Frontal cortex (tissue), 4 donors: ENCODE measurements at places on chromosomes 5 and 9.
A peak's percentile ranks its signal among the peaks of the same experiment; 100 is the strongest.

DNA sequence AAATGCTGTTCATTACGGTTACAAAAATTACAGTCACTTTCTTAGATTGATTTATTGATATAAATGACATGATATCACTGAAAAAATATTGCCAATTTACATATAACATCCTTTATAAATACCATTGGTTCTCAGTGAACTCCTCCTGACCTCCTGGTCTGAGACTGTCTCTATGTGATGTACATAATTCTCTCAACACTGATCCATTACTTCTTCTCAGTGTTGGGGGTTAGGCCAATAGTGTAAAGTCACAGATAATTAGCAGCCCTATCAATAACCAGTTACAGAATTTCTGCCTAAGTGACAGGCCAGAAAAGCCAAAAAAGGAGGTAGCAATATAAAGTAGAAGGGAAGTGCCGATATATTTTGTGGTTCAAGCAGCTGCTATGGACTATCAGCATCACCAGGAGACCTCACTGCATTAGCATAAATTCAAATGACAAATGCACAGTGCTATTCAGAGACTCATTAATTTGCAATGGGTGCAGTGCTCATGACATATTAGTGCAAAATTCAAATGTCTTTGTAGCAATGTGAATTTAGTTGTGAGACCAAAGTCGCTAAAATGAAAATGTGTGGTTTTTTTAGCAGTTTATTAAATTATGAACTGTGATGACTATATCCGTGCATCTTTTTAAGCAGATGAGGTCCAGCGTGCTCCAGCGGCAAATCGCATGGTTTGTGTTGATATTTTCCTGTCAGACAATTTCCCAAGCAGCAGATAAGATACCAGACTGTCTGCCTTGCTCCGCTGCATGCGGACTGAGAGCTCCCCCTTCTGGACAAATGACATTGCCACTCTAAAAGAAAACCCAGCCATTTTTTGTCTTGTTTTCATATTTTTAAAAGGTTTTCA lies 144.6 kb downstream of the CETN3 start:
- DNase-seq: peak; percentile 9

DNA sequence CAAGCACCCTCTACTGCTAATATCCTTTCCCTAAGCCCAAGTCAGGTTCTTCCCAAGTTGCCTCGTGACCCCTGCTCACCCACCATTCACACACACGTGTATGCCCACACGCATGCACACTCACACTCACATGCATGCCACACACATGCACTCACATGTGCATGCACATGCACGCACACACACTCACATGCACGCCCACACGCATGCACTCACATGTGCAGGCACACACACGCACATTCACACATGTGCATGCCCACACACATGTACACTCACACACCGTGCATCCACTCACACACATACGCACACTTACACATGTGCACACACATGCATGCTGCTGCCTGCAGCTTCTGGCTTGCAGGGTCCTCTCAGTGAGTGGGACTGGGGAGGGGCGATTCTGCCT lies 62.9 kb upstream of the STXBP1 start:
- no peak for DNase-seq

GRCh38 chr5:3155046-3155445 lies 403.6 kb upstream of the IRX2 start:
- DNase-seq: no peak

GRCh38 chr5:170075696-170076095 lies 30.0 kb upstream of the FOXI1 start:
- DNase-seq: no peak

GRCh38 chr5:79493596-79494345 lies 20.2 kb downstream of the HOMER1 start:
- no peak for DNase-seq

GRCh38 chr9:14307989-14308852 lies 5.7 kb downstream of the NFIB start:
- no peak for DNase-seq
